ENCODE measurements at places on chromosomes 12 and 14.

DNA sequence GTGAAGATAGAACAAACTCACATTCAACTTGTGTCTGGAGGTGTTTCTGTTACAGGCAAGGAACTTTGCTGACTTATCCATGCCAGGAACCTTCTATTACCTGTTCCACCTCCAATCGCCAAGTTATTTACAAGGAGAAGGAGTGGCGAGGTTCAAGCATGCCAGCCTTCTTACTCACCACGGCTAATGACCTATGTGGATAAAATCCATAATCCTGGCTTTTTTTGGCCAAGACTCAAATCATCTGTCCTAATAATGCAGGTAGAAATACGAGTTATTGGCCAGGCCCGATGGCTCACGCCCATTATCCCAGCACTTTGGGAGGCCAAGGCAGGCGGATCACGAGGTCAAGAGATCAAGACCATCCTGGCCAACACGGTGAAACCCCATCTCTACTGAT is 241.6 kb downstream of the TMEM132D start:
- DNase-seq = no peak

- no peak for DNase-seq
These were observed 191.8 kb downstream of the C12orf75 start for GRCh38 chr12:105522166-105522825.

DNA sequence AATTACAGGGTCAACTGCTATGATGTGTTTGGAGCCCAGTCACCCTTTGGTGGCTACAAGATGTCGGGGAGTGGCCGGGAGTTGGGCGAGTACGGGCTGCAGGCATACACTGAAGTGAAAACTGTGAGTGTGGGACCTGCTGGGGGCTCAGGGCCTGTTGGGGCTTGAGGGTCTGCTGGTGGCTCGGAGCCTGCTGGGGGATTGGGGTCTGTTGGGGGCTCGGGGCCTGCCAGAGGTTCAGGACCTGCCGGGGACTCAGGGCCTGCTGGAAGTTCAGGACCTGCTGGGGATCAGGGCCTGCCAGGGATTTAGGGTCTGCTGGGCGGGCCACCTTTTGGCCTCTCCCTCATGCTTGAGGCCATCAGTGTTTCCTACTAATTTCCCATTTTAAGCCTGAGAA is 37.1 kb downstream of the ALDH2 start:
- DNase-seq = no peak

DNA sequence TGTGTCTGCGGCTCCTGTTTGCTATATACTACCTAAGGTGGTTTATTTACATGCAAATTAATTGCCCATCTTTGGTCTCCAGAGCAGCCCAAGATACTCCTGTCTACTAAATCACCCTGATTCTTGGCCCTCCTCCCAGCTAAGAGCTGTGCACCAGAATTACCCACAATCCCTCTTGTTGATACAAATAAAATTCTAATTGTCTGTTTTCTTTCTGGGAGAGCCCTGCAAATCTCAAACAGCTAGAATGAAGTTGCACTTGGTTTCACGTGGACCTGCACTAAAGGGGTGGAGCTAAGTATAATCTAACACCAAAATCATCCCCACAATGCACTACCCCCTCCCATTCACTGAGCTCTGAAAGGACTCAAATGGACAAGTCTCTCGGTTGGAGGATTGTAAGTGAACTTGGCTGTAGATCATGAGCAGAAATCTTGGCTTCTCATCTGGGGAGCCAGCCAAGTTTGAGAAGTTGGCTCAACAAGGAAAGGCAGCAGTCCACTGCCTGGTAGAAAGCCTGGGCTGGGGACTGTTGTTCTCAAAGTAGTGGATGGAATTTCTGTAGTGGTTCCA is 6.6 kb downstream of the MAX start:
- DNase-seq = no peak

- DNase-seq = peak; percentile 52
These were observed 59.3 kb upstream of the TMTC1 start for GRCh38 chr12:29843036-29843435.

GRCh38 chr12:126390969-126391566 is 1325.8 kb downstream of the AACS start:
- DNase-seq = no peak

- peak; percentile 95 for DNase-seq
These were observed 39.7 kb downstream of the KRT80 start for GRCh38 chr12:52151837-52152783.

DNA sequence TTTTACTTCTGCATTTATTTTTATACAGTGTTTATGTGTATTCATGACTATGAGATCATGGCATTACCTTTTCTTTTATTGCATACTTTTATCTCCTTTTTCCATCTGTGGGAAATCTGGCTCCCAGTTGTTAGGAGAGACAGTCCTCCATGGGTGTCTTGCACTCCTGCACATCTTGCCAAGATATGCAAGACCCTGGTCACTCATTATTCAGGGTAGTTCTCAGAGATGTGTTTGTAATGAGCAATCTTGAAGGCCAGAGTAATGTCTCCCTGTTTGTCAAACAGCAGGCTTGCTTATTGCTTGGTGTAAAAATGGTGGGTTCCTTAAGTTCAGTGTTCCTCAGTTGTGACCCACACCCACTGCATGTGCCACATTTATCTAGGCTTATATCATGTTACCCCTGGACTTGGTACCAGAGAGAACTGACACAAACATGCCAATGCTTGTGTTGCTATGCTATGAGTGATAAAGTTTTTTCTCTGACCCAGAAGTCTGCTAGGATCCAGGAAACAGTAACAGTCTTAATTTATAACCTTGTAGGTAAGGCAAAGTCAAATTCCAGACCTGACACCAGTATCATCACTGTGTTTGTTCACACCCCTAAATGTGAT is 36.8 kb downstream of the PPHLN1 start:
- DNase-seq = no peak

DNA sequence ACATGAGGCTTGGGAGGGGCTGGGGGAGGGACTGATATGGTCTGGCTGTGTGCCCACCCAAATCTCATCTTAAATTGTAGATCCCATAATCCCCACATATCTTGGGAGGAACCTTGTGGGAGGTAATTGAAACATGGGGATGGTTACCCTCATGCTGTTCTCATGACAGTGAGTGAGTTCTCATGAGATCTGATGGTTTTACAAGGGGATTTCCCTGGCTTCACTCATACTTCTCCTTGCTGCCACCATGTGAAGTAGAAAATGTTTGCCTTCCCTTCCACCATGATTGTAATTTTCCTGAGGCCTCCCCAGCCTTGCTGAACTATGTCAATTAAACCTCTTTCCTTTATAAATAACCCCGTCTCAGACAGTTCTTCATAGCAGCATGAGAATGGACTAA is 362.9 kb downstream of the PCNX1 start:
- no peak for DNase-seq

DNA sequence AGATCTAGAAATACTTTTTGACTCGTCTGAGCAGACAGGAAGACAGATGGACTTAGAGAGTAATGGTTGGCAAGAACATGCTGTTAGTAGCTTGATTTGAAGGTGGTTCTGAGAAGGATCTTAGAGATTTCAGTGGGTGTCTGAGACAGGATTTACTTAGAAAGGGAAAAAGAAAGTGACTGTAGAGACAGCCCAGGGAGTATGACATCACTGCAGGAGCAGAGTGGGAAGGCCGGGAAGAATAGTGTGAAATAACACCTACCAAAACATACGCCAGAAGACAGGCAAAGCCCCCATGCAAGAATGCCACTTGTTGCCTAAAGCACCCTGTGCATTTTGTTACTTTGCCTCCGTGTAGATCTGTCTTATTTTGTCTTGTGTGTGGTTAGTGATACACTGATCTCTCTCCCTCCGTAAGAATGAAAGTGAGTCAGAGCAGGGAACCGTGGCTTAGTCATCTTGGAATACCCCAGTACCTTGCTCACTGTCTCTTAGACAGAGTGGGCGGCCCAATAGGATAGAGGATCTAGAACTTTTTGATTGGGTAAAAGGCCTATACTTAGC is 161.3 kb upstream of the IFNG-AS1 start:
- no peak for DNase-seq

- DNase-seq = no peak
These were observed 2.0 kb downstream of the PSME2 start for GRCh38 chr14:24144451-24144850.

GRCh38 chr14:60981633-60982455 is 799 bp downstream of the SLC38A6 start:
- no peak for DNase-seq

DNA sequence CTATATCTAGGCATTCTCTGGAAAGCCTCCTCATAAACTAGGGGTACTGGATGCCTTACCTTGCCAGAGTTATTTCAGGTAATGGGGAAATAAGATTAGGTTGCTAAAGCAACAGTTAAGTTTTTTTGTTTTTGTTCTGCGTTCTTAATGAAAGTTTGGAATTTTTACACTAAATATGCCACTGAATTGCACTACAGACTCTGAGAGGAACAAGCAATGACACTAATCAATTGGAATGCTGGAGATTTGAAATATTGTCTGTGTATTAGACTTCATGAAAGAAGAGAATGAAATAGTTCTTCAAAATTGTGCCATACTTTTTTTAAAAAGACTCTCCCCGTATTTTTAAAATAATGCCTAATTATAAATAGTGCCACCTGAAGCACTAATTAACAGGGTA is 287.8 kb downstream of the NAV3 start:
- no peak for DNase-seq

DNA sequence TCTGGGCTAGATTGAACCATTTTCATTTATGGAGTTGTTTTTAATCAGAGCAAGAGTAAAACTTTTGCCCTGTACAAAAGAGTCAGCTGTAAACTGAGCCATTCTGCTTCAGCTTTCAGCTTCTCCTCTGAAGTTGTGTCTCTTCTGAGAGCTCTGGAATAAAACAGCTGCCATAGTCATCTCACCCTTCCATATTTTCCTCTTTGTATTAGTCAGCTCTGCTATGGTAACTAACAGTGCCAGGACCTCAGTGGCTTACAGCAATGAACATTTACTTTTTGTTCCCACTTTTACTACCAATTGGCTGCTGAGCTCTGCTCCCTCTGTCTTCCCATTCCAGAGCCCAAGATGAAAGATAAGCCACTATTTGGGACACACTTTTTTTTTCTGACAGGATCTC is 178.5 kb downstream of the DAD1 start:
- no peak for DNase-seq

GRCh38 chr12:63915105-63915800 is 70.8 kb downstream of the SRGAP1 start:
- no peak for DNase-seq
